ENCODE measurements at places on chromosomes 5 and 9. TPM values are rescaled to one million over a fixed set of nuclear protein-coding genes. Genes with fewer than 3 reads are reported as not detected.

GRCh38 chr9:87665505-87665904 lies 60.4 kb upstream of the CTSL start:
- DNase-seq, result no peak

DNA sequence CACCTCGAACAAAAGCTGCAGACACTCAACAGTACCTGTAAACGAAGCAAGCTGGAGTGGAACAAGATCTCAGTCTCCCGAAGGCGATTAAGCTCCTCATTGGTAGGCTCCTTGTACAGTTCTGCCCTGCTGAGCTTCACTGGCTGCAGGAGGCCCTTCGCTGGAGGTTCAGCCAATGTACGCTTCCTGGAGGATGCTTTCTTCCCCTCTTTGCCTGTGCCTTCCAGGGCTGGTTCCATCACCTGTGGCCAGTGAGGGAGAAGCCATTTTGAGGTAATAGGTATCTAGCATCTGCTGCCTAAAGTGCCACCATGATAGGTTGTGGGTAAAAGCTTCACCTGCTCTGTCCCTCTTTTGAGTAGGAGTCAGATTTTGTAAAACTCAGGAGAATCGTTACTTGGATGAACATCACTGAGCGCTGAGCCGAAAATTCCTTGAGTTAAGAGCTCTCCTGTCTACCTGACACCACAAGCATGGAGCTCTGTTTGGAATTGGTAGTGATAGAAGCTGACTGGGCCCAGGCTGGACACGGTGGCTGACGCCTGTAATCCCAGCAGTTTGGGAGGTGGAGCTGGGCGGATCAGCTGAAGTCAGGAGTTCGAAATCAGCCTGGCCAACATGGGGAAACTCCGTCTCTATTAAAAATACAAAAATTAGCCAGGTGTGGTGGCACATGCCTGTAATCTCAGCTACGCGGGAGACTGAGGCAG lies 1.4 kb downstream of the NOL6 start:
- no peak for DNase-seq

DNA sequence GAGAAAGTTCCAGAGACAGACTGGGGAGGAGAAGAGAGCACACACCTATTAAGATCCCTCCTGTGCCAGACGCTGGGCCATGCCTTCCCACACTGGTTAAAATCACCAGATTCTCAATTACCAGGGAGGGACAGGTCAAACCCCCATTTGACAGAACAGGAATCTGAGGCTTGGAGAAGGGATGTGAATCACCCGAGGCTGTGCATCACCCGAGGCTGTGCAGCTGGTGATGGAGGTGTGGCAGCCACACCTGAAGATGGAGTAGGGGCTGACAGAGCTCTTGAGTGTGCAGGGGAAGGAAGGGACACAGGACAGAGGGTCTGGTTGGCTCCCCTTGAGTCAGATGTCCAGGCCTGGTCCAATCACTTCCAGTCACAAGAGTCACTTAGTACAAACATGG lies 70.6 kb downstream of the LMX1B start:
- DNase-seq, result no peak

GRCh38 chr9:38687389-38687842 lies 32.5 kb downstream of the FAM240B start:
- DNase-seq, result no peak

The ECSCR gene
- not detected for total RNA-seq

GRCh38 chr5:76956033-76956432 lies 3.2 kb downstream of the CRHBP start:
- no peak for DNase-seq

DNA sequence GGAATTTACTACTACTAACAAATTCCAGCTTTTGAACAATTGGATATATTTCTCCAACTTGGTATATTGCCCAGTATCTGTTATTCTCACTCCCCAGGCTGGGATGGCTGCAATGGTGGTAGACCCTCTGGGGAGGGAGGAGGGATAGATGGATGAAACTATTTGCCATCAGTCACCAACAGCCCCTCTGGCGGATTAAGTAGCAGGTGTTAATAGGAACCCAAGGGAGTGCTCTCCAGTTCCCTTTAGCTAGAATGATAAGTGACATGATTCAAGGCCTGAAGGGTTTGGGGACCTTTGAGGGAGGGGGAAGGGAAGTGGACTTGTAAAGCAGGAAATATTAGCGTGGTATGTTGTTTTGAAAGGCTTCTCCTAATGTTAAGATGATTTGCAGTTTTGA lies 824.0 kb upstream of the ARRDC3 start:
- DNase-seq, result no peak

- no peak for DNase-seq
Measured at GRCh38 chr5:6838736-6839135, 125.5 kb downstream of the TENT4A start.

The NIPAL4 gene
- total RNA-seq, result not detected

- no peak for DNase-seq
Measured at GRCh38 chr5:146695646-146696045, 179.7 kb upstream of the GPR151 start.

The NOXA1 gene
- total RNA-seq, result 15.3 TPM

- no peak for DNase-seq
Measured at GRCh38 chr5:91690921-91691320, 307.8 kb upstream of the ARRDC3 start.

DNA sequence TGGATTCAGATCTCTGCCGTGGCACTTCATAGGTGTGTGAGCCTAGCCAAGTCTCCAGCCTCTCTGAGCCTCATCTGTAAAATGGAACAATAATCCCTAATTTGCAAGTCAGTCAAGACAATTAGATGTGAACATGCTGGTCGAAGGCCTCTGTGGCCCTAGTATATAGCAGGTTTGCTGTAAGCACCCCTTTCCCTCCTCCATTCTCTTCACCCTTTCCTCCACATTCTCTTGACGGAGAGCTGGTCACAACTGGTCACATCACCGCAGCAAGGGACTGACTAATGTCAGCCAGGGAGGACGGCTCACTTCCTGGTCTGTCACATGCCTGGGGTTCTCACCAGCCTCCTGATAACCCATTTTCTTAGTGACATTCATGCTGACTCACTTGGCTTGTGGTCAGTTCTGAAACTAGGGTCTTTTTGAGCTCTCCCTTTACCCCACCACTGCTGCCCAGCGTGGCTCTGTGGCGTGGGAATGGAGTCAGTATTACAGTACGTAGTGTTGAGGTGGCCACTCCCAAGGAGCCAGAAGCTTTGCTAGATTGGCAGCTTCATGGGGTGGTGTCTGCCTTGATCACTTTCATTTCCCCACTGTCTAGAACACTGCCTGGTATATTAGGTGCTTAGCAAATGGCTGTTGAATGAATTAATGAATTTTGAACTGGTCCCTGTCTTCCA lies 47.8 kb downstream of the ERGIC1 start:
- DNase-seq, result no peak

- DNase-seq, result no peak
Measured at GRCh38 chr5:102711525-102712385, 43.4 kb upstream of the PAM start.

DNA sequence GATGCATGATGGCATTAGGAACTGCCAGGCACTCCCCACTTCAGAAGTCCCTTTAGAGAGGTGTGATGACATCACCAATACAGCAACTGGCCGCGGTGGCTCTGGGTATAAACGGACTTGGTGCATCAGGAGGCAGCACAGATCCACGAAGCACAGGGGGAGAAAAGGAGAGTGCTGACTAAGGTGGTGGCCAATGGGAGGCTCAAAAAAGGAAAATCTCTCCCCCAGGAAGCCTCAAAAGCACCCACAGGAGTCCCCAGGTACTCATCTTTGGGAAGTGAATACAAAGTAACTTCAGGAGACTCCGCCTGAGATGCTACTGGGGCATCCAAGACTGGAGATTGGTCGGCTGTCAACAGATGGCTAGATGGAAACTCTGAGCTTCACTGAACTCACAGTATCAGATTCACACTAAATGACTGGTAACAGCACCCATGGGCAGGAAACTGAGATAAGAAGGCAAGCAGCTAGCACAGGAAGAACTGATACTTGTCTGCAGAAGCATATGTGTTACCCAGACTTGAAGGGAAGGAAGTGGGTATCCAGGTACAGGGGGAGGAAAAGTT lies 7.6 kb downstream of the TTC39B start:
- no peak for DNase-seq

- DNase-seq, result no peak
Measured at GRCh38 chr5:1495525-1495897, 28.2 kb downstream of the LPCAT1 start.

All from progenitor cell of endocrine pancreas (in vitro differentiated cells).